Stimulated activated CD4-positive, alpha-beta T cell treated with anti-CD3 and anti-CD28 coated beads, TNF-alpha, amount 100 ng/mL, for 24 hours (primary cell): ENCODE measurements at places on chromosomes 1 and 21.

- no peak for DNase-seq
Observed at GRCh38 chr1:177873238-177873637, 96.6 kb downstream of the SEC16B start.

DNA sequence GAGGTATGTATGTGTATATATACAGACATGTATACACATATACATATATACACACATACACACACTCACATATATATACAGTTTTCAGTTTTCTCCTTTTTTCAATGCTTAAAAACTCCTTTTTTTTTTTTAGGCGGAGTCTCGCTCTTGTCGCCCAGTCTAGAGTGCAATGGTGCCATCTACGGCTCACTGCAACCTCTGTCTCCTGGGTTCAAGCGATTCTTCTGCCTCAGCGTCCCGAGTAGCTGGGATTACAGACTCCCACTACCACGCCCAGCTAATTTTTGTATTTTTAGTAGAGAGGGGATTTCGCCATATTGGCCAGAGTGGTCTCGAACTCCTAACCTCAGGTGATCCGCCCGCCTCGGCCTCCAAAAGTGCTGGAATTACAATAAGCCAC lies 27.0 kb downstream of the STYXL2 start:
- no peak for DNase-seq

DNA sequence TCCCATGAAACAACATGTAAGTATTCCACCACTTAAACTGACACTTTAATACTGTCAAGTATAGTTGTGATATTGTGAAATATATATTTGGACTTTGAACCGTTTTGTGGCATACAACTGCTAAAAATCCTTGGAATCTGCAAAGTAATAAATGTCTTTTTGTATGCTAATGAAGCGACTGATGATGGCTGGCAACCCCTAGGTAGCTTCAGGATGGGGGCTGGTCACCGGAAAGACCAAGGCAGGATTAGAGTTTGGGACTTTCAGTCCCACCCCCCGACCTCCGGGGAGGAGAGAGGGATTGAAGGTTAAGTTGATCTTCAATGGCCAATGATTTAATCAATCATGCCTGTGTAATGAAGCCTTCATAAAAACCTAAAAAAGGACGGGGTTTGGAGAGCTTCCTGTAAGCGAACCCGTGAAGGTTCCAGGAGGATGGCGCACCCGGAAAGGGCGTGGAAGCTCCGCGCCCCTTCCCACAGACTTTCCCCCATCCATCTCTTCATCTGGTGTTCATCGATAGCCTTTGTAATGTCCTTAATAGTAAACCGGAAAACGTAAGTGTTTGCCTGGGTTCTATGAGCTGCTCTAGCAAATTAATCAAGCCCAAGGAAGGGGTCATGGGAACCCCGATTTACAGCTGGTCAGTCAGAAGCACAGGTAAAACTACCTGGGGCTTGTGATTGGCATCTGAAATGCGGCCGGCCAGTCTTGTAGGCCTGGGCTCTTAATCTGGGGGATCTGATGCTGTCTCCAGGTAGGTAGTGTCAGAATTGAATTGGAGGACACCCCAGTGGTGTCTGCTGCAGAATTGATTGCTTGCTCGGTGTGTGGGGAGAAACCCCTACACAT lies 1.8 kb upstream of the ZNF281 start:
- DNase-seq: no peak

GRCh38 chr1:53625049-53625448 lies 113.9 kb downstream of the GLIS1 start:
- DNase-seq: no peak

GRCh38 chr1:44830900-44831304 lies 12.2 kb downstream of the PTCH2 start:
- DNase-seq: no peak

DNA sequence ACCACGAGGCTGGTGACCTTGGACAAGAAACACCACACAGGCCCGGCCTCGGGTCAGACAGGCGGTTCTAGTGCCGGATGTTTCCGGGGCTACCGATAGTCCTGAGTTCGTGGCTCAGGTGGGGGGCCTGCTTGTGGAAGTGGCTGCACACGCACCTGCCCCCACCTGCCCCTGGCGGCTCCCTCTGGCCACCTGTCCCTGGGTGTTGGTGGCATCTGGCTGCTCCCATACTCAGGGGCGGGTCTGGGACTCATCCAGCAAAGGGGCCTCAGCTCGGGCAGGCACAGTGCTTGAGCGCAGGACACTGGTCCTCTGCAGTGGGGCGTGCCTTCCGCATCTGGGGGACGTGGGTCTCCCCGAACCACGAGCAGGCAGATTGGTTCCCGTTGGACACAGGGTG lies 33.6 kb downstream of the TP73 start:
- DNase-seq: no peak
